Heart right ventricle (tissue), 16 donors: ENCODE measurements at places on chromosomes 5 and 9. TPM values are rescaled to one million over a fixed set of nuclear protein-coding genes. Genes with fewer than 3 reads are reported as not detected.

The TJP2 gene
- total RNA-seq, result 92.2 TPM

The FGF10 gene
- total RNA-seq, result not detected

The SLC27A6 gene
- 125 TPM for total RNA-seq

The NEUROG1 gene
- total RNA-seq, result not detected

The PPP3R2 gene
- not detected for total RNA-seq

The APBA1 gene
- total RNA-seq, result 5.7 TPM

The IL9 gene
- not detected for total RNA-seq

The BASP1 gene
- 1.6 TPM for total RNA-seq

The PCDHB13 gene
- total RNA-seq, result 3.7 TPM

The DIAPH1 gene
- total RNA-seq, result 42.5 TPM

The CCDC180 gene
- 2.5 TPM for total RNA-seq

The EGFLAM gene
- 5.6 TPM for total RNA-seq

The STK32A gene
- 1.5 TPM for total RNA-seq

The BTNL8 gene
- not detected for total RNA-seq

The FOXD4L3 gene
- total RNA-seq, result not detected

The FYB1 gene
- 6.7 TPM for total RNA-seq

The PURA gene
- total RNA-seq, result 24.1 TPM

The EQTN gene
- not detected for total RNA-seq

The SWI5 gene
- total RNA-seq, result 23.8 TPM

The BAAT gene
- not detected for total RNA-seq

The AQP3 gene
- total RNA-seq, result 14.4 TPM

The MOB3B gene
- total RNA-seq, result 1.4 TPM

The PCDHA7 gene
- 0.07 TPM for total RNA-seq

The PROB1 gene
- total RNA-seq, result 30.9 TPM

The GRIA1 gene
- total RNA-seq, result 0.49 TPM

The C1QTNF2 gene
- total RNA-seq, result 1.3 TPM

The AJM1 gene
- 5.8 TPM for total RNA-seq

The KLHL3 gene
- total RNA-seq, result 20.4 TPM

The MFAP3 gene
- total RNA-seq, result 44.3 TPM

The SPATA31D4 gene
- total RNA-seq, result not detected

The IRX1 gene
- total RNA-seq, result not detected

The TMEM252 gene
- 0.51 TPM for total RNA-seq

The PLEKHG4B gene
- total RNA-seq, result not detected

The TIMD4 gene
- not detected for total RNA-seq

The SPAG8 gene
- 2.5 TPM for total RNA-seq

The HNRNPK gene
- 326 TPM for total RNA-seq

The OBP2B gene
- not detected for total RNA-seq
